Pancreas (tissue), 10 donors: ENCODE measurements at places on chromosomes 12 and 14.

DNA sequence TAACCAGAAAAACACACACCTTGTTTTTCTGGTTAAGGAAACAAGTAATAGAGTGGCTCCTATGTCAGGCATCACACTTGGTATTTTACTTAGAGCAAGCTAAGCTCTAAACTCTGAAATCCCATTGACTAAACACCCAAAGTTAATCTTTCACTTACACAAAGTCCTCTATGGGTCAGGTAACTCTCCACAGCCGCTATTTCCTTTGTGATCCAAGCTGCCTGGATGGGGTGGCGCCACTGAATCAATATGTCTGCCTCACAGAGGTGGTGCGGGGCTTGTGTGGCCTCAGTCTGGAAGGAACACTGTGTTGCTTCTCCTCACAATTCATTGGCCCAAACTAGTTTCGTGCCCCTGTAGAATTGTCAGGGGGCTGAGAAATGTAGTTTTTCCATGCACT is 160.0 kb upstream of the E2F7 start:
- H3K4me3 ChIP-seq, result no peak overlapping the region
- no peaks in the 10 kb centered on the region for H3K27me3 ChIP-seq
- no peak overlapping the region for H3K27ac ChIP-seq

GRCh38 chr12:8011331-8011730 is 21.2 kb upstream of the FOXJ2 start:
- no peak for DNase-seq
- H3K36me3 ChIP-seq, result no peaks in the 10 kb centered on the region
- H3K27ac ChIP-seq, result no peak overlapping the region
- H3K4me3 ChIP-seq, result no peak overlapping the region
- H3K4me1 ChIP-seq, result no peaks in the 10 kb centered on the region

- H3K27me3 ChIP-seq, result no peaks in the 10 kb centered on the region
- H3K4me3 ChIP-seq, result no peak overlapping the region
- DNase-seq, result no peak
Measured at GRCh38 chr12:108516511-108517275, 1.6 kb downstream of the FICD start.

GRCh38 chr14:70904373-70904772 is 2.9 kb upstream of the PCNX1 start:
- H3K36me3 ChIP-seq, result no peaks in the 10 kb centered on the region
- H3K27ac ChIP-seq, result no peak overlapping the region
- DNase-seq, result no peak
- H3K4me1 ChIP-seq, result no peaks in the 10 kb centered on the region

- H3K27me3 ChIP-seq, result no peaks in the 10 kb centered on the region
- H3K27ac ChIP-seq, result no peak overlapping the region
- no peaks in the 10 kb centered on the region for H3K4me1 ChIP-seq
- H3K4me3 ChIP-seq, result no peak overlapping the region
Measured at GRCh38 chr12:94186278-94187241, 38.2 kb downstream of the PLXNC1 start.

DNA sequence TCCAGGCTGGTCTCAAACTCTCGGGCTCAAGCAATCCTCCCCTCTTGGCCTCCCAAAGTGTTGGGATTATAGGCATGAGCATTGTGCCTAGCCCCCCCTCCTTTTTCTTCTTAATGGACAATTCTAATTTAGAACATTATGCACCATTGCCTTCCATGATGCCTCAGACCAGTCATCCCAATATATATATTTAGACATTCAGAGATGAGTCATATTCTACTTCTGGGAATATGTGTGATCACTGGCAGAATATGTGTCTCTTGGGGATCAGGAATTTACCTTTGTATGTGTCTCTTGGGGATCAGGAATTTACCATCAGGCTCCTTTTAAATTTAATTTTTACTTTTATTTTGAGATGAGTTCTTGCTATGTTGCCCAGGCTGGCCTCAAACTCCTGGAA is 7.5 kb upstream of the CCDC177 start:
- no peak overlapping the region for H3K27ac ChIP-seq
- no peak overlapping the region for H3K4me3 ChIP-seq
- DNase-seq, result no peak
- no peaks in the 10 kb centered on the region for H3K27me3 ChIP-seq

GRCh38 chr12:131867471-131867870 is 27.0 kb upstream of the ULK1 start:
- H3K27me3 ChIP-seq, result no peaks in the 10 kb centered on the region
- no peaks in the 10 kb centered on the region for H3K4me1 ChIP-seq
- H3K27ac ChIP-seq, result no peak overlapping the region

- H3K4me3 ChIP-seq, result no peak within 1 kb of the TSS
- DNase-seq, result no peak
- H3K27me3 ChIP-seq, result no peaks in the 10 kb centered on the region
- H3K27ac ChIP-seq, result no peak within 1 kb of the TSS
- H3K4me1 ChIP-seq, result no peaks in the 10 kb centered on the region
Measured at GRCh38 chr12:80707126-80707829, at the start of gene MYF6. TSS of gene MYF6 (plus strand) at chr12:80707634. CDS start at chr12:80707720, 86 bp downstream.

DNA sequence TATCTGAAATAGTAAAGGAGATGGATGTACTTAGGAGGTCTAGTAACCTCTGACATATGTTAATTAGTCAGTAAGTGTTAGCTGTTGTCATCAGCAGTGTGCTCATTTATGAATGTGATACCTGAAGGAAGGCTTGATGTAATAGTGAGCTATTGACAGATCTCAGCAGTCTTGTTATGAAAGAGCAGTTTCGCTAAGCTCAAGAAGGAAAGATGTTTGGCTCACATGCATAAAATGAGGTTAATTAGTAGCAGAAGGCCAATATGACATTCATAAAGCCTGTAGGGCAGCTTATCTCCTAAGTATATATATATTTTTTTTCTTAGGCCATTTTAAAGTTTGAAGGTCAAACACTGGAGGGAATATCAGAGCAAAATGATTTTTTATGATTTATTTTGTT is 2.8 kb downstream of the FAM234B start:
- no peak overlapping the region for H3K27ac ChIP-seq
- no peak overlapping the region for H3K4me3 ChIP-seq
- no peaks in the 10 kb centered on the region for H3K27me3 ChIP-seq
- no peak for DNase-seq
- H3K36me3 ChIP-seq, result no peaks in the 10 kb centered on the region

DNA sequence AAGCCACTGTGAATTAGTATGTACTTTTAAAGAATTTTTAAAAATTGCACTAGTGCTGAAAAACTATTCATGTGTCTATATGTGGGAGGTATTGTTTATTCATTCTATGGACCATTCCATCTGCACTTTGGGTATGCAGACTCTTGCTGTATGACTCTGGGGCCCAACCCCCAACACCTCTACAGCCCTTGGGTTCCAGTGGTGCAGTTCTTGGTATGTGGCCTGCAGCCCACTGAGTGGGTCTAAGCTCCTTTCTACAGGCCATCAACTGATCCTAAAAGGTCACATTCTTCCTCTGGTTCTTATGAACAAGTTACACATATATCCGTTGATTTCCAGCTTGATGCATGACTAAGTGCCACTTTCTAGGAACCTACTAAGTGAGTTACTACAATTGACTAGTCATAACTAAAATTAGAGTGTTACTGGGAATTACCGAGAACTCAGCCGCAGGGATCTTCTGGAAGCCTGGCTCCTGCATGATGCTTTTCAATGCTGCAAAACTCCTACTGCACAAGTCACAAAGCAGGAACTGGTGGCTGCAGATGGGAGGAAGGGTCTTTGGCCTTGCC is 62.4 kb upstream of the MED13L start:
- no peaks in the 10 kb centered on the region for H3K4me1 ChIP-seq
- H3K36me3 ChIP-seq, result no peaks in the 10 kb centered on the region
- DNase-seq, result no peak
- no peak overlapping the region for H3K4me3 ChIP-seq
- no peak overlapping the region for H3K27ac ChIP-seq
